Activated naive CD4-positive, alpha-beta T cell treated with anti-CD3 and anti-CD28 coated beads for 36 hours (primary cell): ENCODE measurements at places on chromosomes 3 and 15.

GRCh38 chr3:57910990-57911389 is 97.2 kb upstream of the FLNB start:
- peak; percentile 27 for DNase-seq

DNA sequence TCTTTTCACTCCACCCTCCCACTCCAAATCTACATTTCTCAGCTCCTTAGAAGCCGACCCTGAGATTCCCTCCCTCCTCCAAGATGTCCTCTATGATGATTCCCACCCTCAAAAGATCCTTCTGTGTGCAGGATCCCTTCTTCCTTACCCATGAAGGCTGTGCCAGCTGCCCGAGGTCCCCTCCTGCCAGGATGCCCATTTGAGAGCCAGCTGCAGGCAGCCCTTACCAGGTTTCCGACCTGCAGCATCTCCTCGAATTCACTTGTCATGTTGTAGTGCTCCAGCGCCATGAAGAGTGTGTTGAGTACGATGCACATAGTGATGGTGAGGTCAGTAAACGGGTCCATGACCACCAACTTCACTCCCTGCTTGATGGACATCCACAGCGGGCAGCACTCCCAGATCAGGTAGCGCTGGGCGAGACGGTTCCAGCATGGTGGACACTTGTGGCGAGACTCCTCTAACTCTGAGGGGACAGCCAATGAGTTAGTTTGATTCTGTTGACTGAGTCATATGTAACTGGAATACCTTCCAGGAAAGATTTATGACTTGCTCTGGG is 51.9 kb downstream of the SCN5A start:
- DNase-seq, result no peak

DNA sequence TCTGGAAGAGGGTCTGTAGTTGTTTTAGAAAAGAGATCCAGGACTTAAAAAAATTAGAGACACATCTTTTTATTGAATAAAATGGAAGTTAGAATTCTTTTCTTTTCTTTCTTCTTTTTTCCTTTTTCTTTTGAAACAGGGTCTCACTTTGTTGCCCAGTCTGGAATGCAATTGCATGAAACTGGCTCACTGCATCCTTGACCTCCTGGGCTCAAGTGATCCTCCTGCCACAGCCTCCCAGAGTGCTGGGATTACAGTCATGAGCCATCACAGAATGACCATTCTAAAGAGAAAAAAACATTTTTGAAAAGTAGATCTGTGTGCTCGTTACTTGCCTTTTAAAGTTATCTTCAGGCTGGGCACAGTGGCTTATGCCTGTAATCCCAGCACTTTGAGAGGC is 3.6 kb downstream of the ATXN7 start:
- no peak for DNase-seq

- peak; percentile 64 for DNase-seq
These were observed 21.8 kb upstream of the SLC25A38 start for GRCh38 chr3:39361252-39361927.
